ENCODE measurements at places on chromosomes 1 and 21.

- DNase-seq: no peak
Observed at GRCh38 chr1:220432408-220432807, 95.5 kb upstream of the MARK1 start.

- no peak for DNase-seq
Observed at GRCh38 chr1:230371923-230372703, 54.0 kb downstream of the PGBD5 start.

DNA sequence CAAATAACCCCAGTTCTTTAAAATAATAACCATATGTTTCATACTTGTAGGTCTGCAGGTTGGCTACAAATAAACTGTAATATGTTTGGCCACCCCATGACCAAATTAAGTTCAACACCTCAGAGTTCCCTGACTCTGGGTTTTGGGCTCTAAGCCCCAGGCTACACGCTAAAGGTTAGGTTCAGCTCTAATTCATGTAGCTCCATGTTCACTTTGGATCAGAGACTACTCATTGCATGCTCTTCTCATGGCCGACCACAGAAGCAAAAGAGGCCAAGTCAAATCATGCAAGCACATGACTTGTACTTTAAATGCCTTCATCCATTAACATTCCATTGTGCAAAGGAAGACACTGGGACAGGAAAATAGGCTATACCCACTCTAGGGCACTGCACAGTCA, 66.2 kb downstream of the MRPL39 start:
- DNase-seq: no peak

GRCh38 chr1:17027900-17028299, 16.2 kb upstream of the ATP13A2 start:
- no peak for DNase-seq

- DNase-seq: no peak
Observed at GRCh38 chr21:45747802-45748445, 104.4 kb downstream of the PCBP3 start.

DNA sequence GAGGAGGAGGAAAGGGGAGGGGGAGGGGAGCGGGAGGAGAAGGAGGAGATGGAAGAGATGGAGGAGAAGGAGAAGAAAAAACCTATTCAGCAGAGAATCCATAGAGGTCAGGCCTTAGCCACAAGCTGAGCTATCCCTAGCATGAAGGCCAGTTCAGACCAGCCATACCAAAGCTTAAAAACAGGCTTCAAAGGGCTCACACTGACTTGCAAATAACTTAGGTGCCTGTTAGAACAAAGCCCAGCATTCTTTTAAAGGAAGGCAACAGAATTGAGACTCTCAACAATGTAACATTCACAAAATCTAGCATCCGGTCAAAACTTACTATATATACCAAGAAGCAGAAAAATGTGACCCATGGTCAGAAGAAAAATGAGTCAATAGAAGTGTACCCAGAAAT, 43.6 kb upstream of the IFFO2 start:
- DNase-seq: no peak

DNA sequence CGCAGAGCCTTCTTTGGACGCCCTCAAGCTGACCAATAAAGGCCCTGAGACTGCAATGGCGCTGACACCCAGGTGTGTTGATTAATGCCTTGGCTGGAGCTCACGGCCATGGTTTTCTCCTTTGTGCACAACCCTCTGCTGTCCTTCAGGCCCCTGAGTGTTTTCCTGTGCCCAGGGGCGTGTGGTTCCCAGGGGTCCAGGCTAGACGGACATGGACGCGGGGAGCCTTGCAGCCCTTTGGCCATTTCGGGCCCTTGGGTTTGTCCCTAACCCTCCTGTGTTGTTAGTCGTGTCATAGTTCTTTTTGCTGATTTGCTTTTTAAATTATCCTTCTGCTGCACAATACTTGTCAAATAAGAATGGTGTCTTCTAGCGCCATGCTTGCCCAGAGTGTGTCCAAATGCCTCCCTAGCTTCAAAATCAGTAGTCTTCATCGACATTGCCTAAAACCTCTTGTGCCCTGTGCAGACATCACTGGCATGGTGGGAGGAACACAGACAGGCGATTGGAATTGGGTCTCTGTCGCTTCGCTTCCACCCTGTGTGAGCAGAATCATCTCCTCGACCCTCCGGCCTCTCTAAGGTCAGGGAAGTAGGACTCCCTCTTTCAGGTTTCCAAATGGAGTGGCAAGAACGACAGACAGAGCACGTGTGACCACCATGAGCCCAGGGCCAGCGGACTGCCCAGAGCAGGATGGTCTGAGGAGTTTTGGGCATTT, 1.9 kb downstream of the KRTAP10-4 start:
- DNase-seq: no peak

DNA sequence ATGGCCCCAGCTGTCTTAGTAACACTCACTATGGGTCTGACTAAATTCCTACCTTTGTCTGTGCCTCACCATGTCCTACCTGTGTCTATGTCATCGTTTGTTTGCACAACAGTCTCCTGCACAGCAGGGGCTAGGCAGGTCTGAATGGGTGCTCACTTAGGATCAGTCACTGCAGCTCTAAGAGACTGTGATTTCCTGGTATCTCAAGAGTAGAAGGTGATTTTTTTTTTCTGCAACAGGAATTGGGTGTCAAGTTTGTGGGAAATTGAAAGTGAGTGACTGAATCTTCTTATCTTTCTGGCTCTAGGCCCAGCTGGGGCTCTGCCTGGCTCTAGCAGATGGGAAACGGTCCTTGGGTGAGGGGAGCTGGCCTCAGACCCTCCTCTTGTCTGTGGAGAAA, 46.4 kb upstream of the TRABD2B start:
- no peak for DNase-seq

DNA sequence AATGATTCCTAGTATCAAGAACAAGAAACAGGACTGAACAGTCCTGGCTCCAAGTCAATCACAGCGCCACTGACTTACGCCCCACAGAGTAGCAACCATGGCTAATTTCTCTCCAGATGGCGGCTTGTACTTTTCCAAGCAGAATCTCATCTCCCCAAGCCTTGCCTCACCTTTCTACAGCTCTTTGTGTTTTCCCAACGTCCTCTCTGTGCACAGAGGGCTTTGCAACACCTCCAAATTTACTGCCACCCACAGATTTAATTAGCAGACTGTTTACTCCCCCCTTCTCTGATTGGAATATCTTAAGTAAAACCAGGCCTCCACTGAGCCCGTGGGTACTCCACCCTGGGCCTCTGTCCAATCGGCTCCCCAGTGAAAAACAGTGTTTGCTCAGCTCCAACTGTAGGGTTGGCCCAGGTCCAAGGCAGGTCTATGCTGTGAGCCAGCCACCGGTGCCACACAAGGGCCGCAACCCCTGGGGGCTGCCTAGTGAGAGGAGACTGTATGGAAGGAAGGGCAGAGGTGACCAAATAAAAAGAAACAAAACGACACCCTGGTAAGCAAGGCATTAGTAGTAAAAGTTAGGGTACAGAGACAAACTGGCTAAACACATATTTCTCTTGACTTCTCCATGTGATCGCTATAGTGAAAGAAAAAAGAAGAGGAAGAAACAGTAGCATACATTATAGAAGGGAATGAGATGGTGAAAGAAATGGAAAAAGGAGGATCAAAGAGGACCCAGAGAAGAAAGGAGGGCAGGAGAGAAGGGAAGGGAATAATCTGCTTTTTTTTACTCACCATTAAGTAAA, 128.4 kb upstream of the SOD1 start:
- no peak for DNase-seq

DNA sequence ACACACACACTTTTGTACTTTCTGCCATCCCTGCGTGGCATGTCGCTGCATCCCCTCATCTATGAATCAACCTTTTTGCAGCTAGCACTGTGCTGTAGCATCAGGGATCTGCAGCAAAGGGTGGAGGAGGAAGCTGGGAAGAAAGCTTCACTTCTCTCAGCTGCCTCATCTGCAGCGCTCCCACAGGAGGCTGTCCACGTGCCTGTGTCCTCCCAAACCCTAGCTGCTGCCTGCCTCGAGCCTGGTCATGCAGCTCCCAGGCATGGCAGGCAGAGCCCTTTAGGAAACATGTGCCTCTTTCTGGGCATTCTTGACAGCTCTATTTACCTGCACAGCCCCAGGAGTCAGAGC, 262.1 kb upstream of the SGIP1 start:
- no peak for DNase-seq

DNA sequence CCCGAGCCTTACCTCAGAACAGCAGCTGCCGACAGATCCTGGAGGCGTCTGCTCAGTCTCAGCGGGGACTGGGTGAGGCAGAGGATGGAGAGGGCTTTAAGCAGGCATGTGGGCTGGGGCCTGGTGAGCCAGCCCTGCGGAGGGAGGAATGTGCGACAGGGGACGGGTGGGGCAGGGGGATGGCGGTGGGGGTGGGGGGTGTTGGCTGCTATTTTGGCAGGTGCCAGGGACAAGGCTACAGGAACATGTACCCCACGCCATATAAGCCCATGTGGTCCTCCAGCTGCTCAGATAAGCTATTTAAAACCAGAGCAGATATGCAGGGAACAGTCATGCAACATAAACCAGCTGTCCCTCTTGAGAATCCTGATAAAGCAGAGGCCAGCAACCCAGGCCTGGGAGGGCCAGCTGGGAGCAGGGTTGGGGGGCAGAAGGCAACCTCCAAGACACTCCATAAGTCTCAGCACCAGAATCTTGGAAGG, at the start of gene TNNT2:
TSS of gene TNNT2 (minus strand) at position 70 of the 482 bp plus-strand sequence. CDS start 4,426 bp downstream, outside the sequence.
- DNase-seq: no peak

DNA sequence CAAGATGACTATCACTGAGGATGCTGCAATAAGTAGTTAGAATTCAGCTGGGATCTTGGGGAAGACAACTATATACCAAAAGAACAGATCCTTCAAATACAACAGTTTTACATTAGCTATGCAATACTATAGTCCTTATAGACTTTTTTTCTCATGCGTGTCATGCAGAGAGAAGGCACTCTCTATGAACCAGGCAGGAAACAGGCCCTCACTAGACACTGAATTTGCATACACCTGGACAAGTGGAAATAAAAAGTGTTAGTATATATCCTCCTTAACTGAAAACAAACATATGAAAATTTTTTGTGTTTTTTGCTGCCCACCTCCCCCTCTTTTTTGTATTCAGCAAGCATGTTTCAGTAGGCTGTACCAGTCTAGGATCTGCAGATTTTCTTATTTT, 29.9 kb downstream of the TMCO1 start:
- DNase-seq: no peak

DNA sequence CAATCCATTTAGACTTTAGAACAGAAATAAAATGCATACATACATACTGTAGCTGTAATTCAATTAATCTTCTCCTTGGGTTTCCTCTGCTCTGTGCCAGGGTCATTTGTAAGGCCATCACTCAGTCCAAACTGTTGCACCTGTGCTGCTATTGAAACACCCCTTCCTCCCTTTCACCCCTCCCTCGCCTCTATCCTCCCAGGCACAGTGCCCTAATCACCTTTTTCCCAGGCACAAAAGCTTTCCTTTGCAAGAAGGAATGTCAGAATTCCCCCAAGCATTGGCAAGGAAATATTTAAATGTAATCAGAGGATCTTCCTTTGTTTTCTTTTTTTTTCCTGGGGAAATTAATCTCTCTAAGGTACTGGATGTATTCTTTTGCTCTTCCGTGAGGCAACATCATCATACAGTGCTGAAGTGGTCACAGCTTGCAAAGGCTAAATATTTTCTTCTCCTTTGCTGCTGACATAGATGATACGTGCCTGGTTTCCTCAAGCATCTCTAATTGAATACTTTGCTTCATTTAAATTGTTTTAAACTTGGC, 339.3 kb upstream of the NR5A2 start:
- DNase-seq: no peak

DNA sequence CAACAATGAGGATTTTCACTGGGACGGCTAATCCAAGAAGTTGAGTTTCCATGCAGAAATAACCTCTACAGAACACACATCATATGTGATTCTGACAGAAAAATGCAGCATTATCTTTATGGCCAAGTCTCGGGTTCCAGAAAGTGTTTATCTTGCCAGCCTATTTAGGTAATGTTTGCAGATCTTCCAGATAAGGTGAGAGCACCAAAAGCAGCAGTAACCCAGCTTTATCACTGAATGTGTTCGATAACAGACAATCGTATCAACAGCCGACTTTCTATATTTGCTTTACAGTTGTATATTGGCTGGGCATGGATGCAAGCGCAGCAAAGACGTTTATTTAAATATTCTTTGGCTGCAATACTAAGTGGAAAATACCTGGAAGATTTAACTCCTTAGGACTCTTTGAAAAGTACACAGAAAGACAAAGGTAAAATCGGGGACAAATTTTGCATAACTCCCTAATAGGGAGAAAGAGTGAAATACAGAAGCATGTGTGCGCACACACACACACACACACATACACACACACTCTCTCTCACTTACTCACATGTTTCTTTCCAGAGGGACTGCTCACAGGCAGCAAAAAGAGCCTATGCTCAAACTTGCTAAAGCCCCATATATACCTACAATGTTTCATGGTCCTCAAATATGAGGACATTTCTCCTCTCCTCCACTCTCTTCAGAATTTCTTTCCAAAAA, 3.0 kb upstream of the CTSK start:
- no peak for DNase-seq

DNA sequence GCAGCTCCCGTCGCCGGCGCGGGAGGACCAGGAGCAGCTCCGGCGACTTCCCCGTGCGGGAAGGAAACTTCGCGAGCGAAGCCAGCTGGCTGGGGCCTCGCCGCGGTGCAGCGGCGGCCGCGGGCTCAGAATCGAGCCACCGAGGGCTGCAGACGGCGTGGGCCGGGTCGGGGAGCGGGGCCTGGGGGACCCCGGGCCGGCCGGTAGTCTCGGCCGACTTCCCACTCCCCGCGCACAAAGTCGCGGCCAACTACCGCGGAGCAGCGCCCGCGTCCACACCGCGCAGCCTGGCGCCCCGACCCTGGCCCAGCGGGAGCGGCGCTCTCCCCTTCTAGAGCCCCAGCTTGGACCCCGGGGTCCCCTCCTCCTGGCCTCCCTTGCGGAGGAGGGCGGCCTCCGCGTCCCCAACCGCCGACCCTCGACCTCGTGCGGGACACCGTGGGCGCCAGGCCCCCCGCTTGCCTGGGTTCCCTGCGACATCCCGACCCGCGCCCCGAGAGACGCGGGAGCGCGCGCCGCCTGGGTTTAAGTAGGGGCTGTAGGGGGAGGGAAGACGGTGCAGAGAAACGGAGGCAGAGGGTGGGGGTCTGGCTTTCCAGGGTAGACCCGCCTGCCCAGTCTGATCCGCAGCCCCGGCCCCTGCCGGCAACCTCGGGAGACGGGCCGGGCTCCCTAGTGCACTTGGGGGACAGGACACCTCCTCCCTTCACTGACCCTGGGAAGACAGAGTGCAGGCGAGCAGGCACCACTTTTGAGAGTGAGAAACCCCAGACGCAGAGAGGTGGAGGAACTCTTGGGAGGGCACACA, 4.7 kb downstream of the PRDM16 start:
- no peak for DNase-seq

DNA sequence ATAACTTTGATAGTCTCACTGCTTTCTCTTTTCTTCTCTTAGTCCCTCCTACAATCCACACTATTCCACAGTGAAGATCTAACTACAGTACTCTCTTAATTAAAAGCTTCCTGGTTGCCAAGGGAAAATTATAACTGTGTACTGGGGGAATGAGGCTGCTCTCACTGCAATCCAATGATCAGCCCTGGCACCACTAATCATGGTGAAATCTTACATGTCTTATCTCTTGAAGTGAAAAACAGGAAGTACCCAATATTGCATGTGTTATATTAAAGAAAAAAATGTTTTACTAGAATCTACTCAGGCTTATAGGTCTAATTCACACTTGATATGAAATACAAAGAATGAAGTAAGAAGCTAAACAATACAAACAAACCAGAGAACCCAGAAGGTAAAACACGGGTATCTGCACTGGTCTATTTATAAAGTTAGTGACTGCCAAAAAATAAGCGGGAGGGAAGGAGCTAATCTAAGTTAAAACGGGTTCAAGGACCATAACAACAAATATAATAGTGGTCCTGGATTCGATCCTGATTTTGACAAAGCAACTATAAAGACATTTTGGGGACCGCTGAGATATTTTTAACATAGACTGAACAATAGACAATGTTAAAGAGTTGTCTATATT, 57.5 kb downstream of the RGS2 start:
- no peak for DNase-seq

All from GM12892 (cell line).